ENCODE measurements at places on chromosomes 12 and 14. TPM values are rescaled to one million over a fixed set of nuclear protein-coding genes. Genes with fewer than 3 reads are reported as not detected.

SLC4A8 gene
- polyA plus RNA-seq = 0.64 TPM

GRCh38 chr12:90085494-90086274 lies 377.0 kb upstream of the ATP2B1 start:
- no peak for DNase-seq

- no peak for DNase-seq
Observed at GRCh38 chr14:66405158-66405557, 81.0 kb upstream of the CCDC196 start.

DNA sequence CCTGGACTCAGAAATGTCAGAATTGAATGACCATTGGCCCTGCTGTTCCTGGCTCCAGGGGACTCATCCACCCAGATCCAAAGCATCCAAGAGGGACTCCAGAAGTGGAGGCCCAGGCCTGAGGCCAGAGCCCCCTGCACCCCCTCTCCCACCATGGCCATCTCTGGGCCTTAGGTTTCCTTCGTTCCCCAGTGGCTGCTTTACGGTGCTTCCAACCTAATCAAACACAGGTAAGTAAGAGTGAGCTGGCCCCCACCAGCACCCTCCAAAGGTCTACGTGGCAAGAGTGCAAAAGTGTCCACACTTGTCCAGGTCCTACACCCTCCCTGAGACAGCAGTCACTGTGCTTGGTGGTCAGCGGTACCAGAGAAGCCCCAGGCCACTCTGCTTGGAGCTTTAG lies 139.0 kb downstream of the DPF3 start:
- no peak for DNase-seq

DNA sequence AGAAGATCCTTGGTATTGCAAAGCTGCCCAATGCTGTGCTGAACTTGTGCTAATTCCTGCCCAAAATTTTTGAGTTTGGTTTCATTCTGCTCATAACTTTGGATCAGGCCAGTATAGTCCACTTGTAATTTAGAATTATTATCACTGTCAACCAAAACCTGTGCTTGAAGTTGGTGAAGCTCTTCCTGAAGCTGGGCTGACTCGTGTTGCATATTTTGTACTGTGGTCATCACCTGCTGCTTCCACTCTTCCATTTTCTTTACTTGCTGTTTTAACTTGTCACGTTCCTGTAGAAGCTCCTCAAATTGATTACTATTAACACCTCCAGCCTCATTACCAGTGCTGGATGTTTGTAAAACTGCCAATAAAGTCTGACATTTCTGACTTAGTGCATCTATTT lies 35.8 kb downstream of the TRIP11 start:
- DNase-seq = no peak
